ENCODE measurements at places on chromosomes 5 and 9.

- DNase-seq, result no peak
Measured at GRCh38 chr5:164170814-164171213, 665.4 kb downstream of the MAT2B start.

DNA sequence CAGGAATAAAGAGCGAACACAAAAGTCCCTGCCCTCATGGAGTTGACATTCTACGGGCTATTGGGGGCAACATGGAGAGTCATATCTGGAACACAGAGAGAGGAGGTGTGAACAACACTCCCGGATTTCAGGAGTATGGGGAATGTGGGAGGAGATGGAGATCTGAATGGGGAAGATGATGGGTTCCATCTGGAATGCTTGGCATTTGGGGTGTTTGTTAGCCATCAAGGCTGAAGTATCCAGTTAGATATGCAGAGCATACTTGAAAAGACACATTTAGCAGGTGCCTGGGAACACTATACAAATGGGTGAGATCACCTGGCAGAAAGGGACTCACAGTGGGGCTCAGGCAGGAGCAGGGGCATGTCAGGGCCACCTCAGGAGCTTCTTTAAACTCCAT is 61.1 kb downstream of the EGFLAM start:
- DNase-seq, result no peak

- no peak for DNase-seq
Measured at GRCh38 chr5:79547429-79547822, 33.5 kb upstream of the HOMER1 start.

GRCh38 chr9:110405858-110406443 is 68.3 kb upstream of the TXNDC8 start:
- no peak for DNase-seq

DNA sequence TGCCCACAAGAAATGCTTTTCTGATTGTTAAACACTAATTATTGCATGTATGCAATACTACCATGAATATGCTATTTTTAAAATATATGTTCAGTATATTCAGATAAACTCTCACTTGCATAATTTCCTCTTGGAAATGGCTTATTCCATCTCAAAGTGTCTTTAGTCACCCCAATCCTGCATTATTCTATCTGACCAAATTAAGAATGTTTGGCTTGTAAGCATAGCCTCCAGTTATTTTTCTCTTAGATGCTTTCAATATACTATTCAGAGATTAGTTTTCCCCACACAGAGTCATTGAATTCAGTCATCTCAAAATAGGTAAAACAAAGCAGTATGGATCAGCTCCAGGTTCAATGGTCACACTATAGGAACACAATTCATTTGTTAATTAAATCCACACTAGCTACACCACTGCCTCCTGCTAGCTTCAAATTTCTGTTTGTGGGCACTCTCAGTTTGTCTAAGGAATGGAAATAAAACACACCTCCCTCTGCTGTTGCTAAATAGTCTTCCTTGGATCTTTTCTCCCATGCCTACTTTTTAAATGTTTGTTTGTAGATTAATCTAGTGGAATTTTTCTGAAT is 134.6 kb upstream of the TBCA start:
- no peak for DNase-seq

GRCh38 chr5:16260000-16260399 is 80.4 kb upstream of the MARCHF11 start:
- no peak for DNase-seq
